Glomerular endothelial cell (primary cell): ENCODE measurements at places on chromosomes 2 and 18. TPM values are rescaled to one million over a fixed set of nuclear protein-coding genes. Genes with fewer than 3 reads are reported as not detected.

The LRATD1 gene
- total RNA-seq, result 9.7 and 17.1 TPM in 2 replicates

The CYP26B1 gene
- 0.44 and 2.7 TPM in 2 replicates for total RNA-seq

The PLB1 gene
- total RNA-seq, result 0.53 and 1.6 TPM in 2 replicates

The SH3BP4 gene
- total RNA-seq, result 62.5 and 70.5 TPM in 2 replicates

The TPO gene
- total RNA-seq, result not detected in 2 replicates

The LIMS4 gene
- total RNA-seq, result 55.2 and 102 TPM in 2 replicates

GRCh38 chr2:95158891-95159619 lies 593 bp downstream of the ZNF514 start:
- DNase-seq, result no peak

- DNase-seq, result no peak
Measured at GRCh38 chr18:79964330-79965118, at the start of gene HSBP1L1. HSBP1L1 (plus strand) TSS chr18:79964643; CDS start chr18:79964736, 93 bp downstream.

- DNase-seq, result no peak
Measured at GRCh38 chr2:16045653-16046352, 105.5 kb downstream of the MYCN start.

DNA sequence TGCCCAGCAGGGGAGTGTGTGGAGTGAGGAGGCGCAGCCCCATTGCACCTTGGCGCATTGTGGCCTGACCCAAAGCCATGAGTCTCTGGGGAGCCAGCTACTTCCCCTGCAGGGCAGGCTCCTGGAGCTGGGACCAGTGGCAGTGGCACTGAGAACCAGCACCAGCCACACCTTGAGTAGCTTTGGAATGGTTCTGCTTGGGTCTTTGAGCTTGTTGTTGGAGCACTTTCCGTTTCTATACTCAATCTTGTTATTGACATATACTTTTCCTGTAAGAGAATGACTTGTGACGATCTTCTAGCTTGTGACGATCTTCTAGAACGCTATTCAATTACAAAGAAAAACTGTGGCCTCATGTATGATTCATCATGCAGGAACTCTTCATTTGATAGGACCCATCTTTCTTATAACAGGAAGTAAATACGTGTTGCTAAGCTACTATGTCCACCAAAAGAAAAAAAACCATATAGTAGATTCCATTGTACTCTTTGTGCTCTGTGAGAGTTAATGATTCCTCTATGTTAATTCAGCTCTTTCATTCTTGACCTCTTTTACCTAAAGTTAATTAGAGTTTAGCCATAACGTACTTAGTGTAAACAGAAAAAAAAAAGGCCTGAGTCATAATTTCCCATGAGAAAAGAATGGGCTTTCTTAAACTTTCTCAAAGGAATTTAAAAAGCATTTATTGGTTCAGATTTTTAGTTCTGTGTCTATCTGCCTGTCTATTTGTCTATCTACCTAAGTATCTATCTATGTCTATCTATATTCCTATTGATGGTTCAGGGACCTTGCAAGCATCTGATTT lies 113.1 kb downstream of the GATA6 start:
- peak; percentile 98 for DNase-seq

DNA sequence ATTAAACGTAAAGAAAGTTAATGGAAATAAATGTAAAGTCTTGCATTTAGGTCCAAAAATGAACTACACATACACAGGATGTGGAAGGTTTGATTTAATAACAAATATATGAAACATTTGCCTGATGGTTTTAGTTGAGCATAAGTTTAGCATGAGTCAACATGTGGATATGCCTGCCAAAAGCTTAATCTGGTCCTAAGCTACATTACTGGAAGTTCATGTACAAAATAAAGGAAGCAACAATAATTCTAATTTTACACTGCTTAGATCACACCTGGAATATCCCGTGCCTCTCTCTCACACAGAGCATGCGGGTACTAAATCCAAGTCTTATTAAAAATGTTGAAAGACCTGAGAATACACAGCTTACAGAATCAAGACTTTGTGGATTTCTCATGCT lies 276.5 kb upstream of the NRP2 start:
- peak; percentile 61 for DNase-seq

GRCh38 chr2:27051902-27052645 lies 606 bp downstream of the AGBL5 start:
- no peak for DNase-seq

DNA sequence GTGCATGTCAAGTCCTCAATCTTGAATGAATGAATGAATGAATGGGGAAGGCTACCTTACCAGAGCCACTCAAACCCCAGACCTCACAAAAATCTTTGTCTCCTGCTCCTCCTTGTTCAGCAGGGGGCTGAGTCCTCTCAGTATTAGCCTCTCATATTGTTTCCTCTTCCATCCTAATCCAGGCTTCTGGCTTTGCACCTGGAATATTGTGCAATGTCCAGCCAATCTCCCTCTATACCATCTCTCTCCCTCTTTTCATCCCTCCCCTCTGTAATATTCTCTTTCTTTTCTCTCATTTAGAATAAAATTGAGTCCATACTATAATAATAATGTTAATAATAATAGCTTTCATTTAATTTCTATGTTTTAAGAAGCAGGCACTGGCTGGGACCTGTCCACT lies 34.3 kb downstream of the ARHGAP25 start:
- no peak for DNase-seq

DNA sequence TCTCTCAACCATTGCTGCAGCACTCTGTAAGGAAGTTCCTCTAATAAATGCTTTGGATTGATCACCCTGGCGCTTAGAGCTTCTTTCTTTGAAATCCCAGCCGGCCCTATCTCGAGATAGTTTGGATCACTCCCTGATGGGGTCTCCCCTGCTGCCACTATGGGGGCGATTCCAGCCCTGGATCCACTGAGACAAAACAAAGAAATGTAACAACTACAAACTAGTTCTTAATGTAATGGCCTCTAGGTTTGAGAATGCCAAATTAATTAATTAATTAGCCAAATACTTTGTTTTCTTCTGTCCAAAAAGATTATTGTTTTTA lies 15.2 kb downstream of the SRSF7 start:
- no peak for DNase-seq

DNA sequence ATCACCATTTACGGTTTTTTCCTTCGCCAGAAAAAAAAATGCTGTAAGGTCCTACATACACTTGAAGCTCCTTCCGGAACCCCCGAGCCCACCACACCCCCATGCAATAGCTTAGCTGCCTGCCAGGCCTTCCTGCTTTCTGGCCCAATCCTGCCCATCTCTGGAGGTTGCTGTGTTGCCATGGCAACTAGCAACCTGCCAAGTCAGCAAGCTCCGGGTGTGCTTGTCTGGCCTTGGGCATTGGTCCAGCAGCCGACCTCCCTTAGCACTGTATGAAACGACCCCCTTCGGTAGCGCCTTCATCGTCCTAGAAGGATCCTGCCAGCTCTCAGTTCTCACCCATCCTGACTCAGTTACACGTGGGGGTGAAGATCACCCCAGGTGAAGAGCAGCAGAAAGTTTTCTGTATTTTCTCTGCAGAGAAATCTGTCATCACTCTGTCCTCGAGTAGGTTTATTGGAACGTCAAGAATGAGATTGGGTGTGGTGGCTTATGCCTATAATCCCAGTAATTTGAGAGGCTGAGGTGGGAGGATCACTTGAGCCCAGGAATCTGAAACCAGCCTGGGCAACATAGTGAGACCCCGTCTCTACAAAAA lies 47.4 kb upstream of the MTCL1 start:
- DNase-seq, result no peak

DNA sequence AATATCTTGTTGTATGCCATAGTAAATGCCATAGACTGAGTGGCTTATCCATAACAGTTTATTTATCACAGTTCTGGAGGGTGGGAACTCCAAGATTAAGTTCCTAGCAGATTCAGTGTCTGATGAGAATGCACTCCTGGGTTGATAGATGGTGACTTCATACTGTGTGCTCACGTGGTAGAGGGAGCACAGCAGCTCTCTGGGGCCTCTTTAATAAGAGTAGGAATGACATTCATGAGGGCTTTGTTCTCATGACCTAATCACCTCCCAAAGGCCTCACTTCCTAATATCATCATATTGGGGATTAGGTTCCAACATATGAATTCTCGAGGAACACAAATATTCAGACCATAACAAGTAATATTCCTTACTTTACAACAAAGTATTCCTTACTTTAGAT lies 98.1 kb upstream of the SH3BP4 start:
- DNase-seq, result no peak

DNA sequence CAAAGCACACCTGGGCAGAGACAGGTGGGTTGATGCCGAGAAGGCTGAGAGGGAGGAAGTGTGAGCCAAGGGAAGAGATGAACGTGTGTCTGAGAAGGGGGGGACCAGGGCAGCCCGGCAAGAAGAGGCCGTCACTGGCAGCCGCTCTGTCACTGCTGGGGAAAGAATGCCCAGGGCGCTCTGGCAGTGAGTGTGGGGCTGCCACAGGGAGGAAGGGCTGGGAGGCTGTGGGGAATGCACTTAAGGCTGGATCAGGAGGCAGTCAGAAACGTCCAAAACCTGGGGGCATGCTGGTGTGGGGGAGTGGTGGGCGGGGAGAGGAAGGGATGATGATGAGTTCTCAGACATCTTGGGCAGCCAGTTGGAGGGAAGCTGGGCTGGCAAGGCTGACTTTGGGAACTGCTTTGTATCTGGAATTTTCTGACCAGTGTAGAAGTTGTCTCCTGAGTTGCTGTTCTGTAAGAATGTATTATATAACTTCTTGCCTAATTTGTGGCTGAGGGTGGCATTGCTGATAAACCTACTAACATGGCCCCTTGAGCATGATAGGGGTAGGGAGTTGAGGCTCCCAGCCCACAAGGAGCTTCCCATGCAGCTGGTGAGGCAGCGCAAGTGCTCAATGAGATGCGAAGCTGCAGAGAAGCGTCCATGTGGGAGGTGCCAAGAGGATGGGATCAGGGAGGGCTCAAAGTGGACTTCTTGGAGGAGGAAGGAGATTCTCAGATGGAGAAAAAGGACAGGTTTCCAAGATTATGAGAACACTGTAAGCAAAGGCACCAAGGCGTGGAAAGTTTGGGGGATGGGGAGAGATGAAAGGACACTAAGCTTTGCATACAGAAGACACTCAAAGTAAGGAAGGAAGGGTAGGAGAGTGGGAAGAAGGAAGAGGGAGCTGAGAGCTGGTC lies 185.1 kb upstream of the HAAO start:
- no peak for DNase-seq

GRCh38 chr2:107585851-107586250 lies 240.8 kb upstream of the RGPD4 start:
- no peak for DNase-seq

- DNase-seq, result no peak
Measured at GRCh38 chr2:178484245-178485041, 4.2 kb downstream of the PLEKHA3 start.

DNA sequence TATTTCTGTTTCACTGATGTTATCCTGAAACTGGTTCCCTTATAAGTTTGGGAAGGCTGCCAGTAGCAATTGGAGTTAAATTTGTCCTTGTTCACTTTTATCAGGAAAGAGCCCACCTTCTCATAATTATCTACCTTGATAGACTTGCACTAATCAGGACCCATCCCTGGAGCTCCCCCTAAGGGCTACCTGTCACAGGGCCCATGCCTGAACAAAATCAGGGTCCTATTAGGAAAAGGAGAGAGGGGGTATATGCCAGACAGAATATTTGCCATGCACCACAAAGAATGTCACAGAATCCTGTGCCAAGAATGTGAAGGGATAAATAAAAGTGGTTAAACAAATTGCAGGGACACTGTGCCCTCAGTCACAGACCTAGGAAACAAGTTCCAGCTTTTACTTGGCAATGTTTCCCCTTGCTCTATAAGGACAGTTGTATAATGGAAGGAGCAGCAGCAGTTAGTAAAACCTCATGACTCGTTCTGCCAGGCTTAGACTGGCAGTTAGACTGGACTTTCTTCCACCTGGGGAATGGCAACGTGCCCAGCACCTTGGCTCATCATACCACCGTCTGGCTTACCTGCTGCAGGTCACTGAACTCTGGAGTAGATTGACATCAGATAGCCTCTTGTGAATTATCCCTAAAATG lies 32.3 kb upstream of the VWC2L start:
- DNase-seq, result no peak

GRCh38 chr2:170928036-170928823 lies 823 bp upstream of the GORASP2 start:
- DNase-seq, result no peak

- no peak for DNase-seq
Measured at GRCh38 chr2:241200822-241201395, 12.4 kb downstream of the ANO7 start.

DNA sequence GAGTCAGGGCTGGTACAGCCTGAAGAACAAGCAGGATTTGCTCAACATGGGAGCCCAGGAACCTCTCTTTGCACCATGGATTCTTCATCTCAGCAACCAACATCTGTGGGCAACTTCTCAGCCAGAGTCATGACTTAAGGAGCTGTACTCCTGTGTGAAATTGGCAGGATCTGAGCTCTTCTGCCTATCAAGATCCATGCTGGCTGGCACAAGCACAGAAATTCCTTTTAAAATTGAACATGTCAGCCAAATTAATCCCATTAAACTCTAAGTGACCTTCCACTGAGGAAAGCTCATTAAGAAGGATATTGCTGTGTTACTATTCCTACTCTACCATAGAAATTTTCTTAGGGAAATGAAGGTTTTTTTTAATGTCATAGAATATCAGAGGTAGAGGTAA lies 110.5 kb upstream of the SCG2 start:
- no peak for DNase-seq
